GM20000 (cell line): ENCODE measurements at places on chromosomes 1 and 21.

DNA sequence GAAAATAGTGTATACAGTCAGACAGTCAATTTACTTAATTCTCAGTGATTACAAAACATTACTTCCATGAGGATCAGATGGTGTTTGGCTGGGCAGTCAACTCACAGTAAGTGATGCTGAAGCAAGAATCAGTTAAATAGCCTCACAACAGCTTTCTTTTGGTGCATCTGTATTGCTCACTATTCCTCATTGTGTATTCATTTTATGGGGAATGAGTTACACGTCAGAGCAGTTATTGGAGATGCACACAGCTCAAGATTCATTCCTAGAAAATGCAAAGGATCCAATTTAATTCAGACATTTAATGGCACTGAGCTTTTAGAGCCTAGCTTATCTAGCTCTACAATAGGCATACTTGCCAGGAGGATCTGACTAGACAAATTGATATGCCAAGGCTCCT, 150.6 kb downstream of the HS2ST1 start:
- no peak for DNase-seq

DNA sequence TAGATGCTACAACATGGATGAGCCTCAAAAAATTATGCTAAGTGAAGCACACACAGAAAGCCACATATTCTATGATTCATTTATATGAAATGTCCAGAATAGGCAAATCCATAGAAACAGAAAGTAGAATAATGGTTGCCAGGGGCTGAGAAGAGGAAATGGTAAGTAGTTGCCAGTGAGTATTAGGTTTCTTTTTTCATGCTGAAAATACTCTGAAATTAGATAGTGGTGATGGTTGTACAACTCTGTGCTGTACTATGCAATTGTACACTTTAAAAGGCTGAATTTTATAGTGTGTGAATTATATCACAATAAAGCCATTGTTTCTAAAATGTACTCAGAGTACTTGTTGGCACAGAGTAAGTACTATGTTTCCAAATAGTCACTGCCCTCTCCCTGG, 15.5 kb upstream of the GFI1 start:
- no peak for DNase-seq

DNA sequence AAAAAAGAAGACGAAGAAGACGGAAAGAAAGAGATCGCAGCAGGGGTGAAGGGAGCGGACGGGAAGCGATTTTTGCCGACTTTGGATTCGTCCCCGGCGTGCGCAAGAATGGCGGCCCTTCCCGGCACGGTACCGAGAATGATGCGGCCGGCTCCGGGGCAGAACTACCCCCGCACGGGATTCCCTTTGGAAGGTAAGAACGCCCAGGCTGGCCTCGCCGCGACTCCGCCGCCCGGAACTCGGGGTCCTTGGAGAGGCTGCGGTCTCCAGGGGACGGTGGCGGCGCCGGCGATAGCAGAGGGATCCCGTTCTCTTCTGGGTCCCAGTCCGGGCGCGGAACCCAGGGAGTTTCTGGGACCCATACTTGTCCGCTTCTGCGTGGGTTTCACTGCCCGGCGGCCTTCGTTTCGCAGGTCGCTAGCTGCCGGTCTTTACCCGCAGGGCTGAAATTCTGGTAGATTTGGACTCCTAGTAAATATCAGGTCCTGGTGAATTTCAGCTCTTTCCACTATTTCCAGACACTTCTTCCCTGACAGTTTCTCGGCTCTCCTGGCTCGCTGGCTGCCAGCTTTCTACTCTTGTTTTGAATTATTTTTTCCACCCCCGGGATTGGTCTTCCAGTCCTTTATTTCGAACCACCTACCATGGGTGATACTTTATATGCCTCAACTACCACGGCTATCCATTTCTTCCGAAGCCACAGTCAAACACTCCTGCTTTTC, 1.0 kb downstream of the PAX7 start:
- DNase-seq = no peak

DNA sequence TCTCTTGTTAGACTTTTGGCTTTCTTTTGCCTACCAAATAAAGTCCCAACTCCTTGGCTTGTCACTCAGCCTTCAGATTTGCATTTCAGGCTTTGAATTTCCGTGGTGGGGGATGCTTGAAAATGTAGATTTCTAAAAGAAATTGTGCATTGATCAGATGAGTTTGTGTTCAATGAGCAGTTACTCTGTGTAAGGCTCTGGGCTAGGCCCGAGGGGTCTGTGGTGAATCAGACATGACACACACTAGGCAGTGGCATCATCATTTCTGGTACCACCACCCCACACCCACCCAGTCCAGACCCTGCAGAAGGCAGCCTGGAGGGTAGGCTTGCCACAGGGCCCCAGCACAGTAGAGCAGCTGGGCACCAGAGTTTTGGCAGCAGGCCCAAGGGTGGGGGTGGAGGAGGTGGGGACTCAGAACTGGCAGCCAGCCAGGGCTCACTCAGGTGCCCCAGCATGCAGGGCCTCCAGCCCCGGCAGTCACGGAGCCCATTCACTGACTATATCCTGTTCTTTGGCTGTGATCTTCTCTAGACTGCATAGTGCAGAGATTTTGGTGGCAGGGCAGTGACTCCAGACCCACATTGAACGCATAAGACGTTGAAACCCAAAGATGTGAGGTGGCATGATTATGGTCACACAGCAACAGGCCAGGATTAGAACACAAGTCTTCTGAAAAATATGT, 97.2 kb upstream of the ARTN start:
- peak; percentile 35 for DNase-seq

DNA sequence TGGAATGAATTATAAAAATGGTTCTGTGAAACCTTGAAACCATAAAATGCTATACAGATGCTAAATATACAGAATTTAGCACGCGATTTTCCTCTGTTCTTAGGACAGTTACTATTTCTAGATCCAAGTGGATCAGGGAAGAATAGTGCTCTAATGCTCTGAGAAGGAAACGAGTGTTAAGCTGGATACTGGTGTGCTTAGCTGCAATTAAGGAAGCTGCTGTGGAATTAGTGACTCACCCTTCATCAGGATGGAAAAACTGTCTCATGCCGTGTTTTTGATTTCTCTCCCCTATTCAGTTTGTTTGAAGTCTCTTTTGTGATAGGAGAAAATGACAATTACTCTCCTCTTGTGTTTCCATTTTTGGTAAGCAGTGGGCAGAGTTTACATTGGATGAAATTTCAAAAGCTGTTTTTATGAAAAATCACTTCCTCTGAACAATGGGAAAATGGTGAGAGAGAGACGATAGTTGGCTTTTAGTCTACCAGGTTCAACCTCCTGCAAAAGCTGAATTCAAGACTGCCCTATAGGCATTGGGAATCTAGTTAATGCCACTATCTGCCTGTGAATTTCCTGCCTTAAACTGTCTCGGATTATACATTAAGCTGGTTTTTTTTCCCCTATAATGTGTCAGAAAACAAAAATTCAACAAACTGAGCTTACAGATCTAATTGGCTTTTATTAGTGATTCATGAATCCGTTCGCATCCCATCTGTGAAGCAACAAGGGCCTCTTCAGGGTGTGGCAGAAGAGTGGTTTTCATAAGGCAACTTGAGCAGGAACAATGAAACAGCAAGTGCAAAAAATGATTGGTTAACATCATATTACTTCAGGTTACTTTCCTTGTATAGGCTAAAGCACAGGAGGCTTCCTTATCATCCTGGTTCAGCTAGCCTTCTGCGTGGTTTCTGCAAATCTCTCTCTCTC, 179.8 kb downstream of the ST6GALNAC3 start:
- no peak for DNase-seq

DNA sequence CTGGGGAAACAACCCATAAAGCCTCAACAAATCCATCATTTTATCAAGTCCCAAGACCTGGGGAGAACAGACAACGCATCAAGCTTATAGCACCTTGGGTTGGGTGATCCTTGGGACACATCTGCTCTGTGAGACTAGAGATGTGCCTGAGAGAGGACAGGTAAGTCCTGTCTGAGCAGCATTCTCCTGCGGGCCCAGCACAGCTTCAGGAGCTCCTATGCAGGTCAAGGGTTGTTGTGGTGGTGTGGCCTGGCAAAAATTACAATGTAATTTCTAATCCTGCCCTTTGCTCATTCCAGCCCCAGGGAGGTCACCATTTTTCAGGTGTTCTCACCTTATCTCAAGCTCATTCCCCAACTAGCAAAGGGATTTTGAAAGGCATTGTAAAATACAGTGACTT, 608.1 kb upstream of the CAMK1G start:
- DNase-seq = no peak

DNA sequence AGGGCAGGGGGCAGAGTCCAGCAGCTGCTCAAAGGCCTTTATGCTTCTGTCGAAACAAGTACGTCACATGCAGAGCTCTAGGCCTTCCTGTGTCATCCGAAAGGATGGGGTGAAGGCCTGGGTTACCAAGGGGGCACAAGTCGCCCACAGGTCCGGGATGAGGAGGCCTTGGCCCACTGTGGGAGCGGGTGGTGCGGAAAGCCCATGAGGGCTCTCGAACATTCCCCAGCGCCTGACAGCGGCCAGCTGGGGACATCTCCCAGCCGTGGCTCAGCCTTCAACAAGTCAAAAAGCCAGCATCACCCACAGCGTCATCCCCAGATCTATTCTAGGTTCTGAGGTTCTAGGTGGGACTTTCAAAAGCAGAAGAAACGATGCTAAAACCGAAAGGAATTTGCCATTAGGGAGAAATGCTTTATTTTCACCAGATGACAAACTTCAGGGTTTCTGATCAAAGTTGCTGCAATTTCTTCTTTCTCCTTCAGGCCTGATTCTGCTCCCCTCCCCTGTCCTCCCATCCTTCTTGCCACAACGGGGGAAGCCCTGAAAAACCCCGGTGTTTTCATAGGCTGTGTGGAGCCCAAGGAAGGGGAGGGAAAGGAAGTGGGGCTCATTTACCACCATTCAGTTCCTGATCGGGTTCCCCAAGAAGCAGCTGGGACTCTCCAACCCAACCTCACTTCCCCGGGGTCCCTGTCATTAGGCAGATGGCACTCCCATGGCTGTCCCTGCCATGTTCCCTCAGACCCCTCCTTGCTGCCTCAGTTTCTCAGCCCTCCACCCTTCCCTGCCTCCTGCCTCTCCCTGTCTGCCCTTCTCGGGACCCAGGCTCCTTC, 17.6 kb downstream of the GPR137B start:
- DNase-seq = peak; percentile 82

- no peak for DNase-seq
Measured at GRCh38 chr1:19367584-19368041, 55.5 kb downstream of the SLC66A1 start.

- DNase-seq = no peak
Measured at GRCh38 chr1:8674912-8675311, 142.5 kb downstream of the RERE start.

- DNase-seq = no peak
Measured at GRCh38 chr1:2968471-2968881, 52.8 kb upstream of the ACTRT2 start.

- no peak for DNase-seq
Measured at GRCh38 chr1:155245163-155245524, 10.1 kb downstream of the ENTREP3 start.

DNA sequence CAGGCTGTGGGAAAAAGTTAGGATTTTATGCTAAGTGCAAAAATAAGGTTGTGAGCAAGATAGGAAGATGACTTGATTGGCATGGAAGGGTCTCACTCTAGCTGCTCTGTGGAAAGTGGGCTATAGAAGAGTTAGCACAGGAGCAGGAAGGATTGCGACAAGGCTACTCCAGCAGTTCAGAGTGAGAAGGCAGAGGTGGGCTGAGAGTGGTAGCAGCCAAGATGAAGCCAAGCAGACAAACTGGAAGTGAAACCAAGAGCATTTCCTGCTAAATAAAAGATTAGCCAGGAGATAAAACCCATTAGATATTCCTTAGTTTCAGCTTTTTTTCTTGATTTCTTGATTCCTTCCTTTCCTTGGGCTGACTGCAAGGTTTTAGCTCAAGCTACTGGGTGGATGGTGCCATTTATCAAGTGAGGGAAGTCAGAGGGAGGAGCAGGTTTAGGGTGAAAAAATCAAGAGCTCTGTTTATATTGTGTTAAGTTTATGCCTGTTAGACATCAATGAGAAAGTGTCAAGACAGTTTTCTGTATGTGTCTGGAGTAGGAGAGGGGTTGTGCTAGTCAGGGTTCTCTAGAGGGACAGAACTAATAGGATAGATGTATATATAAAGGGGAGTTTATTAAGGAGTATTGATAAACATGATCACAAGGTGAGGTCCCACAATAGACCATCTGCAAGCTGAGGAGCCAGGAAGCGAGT, 33.1 kb upstream of the ZNF644 start:
- DNase-seq = peak; percentile 39

DNA sequence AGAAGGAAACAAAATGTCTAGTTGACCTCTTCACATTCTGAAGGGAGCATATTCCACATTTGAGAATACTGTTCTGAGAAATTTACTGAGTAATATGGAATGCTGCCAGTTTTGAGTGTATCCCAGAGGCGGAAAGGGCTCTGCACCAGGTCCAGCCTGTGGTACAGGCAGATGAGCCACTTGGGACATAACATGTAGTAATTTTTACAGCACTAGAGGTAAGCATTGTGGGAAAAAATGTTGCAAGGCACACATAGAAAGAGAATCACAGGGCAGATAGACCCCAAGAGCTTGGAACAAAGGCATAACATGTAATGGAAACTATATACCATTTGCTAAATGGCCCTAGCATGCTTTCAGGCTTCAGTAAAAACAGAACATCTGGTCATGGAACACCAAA, 228.5 kb downstream of the USH2A start:
- DNase-seq = no peak

GRCh38 chr1:8966606-8967005, 20.9 kb downstream of the CA6 start:
- no peak for DNase-seq

- DNase-seq = no peak
Measured at GRCh38 chr21:21624674-21625073, 626.5 kb downstream of the NCAM2 start.

- DNase-seq = no peak
Measured at GRCh38 chr1:225762444-225762843, 15.2 kb upstream of the SRP9 start.

DNA sequence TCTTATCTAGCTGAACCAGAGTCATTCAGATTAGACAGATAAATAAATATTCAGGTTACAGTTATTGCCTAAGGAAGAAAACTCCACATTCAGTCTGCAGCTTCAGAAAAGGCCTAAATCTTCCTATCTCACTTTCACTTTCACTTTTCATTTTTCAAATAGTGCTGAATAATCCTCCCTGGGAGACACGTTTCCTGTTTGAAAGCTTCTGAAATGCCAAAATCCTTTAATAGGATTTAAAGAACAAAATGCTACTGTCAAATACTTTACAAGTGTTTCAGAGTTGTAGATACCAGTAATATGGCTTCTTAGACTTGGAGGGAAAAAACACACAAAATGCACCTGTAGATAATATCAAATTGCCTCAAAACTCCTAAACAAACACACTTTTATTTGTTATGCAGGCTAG, 3.9 kb downstream of the PSMB2 start:
- peak; percentile 34 for DNase-seq
